Adipocyte (in vitro differentiated cells): ENCODE measurements at places on chromosomes 12 and 14.

- no peak for DNase-seq
These were observed 6.0 kb downstream of the CDKN1B start for GRCh38 chr12:12723149-12723680.

DNA sequence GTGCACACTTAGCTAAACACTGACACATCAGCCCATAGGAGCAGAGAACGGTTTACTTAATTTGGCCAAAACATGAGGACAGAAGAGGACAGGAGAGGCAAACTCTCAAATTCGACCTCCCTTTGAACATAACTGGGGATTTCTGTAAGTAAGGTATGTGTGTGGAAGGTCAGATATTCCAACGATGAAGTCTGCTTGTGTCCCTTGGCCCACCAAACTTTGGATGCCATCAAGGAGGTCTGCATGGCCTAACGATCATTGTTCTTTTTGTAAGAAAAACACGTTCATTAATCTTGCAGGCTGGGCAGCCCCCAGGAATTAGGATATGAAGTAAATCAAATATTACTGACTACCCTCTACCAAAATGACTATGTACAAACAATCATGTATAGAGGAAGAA is 908.5 kb upstream of the ATXN7L3B start:
- DNase-seq = no peak

GRCh38 chr12:34348836-34349672 is 326.8 kb downstream of the ALG10 start:
- no peak for DNase-seq

- DNase-seq = no peak
These were observed 10.1 kb upstream of the CEBPE start for GRCh38 chr14:23128969-23129758.

DNA sequence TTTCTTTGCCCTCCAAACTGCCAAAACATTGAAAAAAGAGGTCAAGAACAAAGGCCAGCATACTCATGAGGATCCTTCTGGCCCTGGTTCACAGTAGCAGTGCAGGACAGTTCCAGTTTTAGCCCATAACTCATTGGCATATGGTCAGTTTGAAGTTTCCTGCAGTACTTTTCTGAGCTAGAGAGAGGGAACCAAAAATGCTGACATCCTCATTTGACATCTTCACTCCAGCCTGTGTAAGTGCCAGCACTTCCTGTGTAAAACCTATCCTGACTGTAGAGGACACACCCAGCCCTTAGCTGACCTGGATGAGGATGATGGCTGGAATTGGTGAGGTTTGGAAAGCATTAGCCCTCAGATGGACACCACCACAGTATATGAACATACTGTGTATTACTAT is 84.1 kb downstream of the FGD4 start:
- DNase-seq = no peak

DNA sequence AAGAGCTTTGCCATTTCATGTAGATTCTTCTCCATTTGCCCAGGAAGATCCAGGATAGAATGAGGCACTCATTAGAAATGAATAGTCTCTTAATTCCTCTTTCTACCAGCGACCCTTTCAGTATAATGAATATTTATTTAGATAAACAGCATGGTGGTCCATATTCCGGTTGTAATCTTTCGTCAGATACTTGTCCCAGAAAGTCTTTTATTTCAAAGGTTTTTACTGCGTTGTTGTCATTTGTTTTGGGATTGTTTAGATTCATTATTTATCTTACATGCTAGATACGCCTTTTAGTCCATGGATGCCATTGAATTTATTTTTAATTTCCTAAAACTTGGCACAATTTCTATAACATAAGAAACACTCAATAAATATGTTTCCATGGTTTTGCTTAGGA is 139.7 kb upstream of the FLRT2 start:
- DNase-seq = no peak

GRCh38 chr12:71269281-71269598 is 111.4 kb upstream of the TSPAN8 start:
- DNase-seq = no peak

DNA sequence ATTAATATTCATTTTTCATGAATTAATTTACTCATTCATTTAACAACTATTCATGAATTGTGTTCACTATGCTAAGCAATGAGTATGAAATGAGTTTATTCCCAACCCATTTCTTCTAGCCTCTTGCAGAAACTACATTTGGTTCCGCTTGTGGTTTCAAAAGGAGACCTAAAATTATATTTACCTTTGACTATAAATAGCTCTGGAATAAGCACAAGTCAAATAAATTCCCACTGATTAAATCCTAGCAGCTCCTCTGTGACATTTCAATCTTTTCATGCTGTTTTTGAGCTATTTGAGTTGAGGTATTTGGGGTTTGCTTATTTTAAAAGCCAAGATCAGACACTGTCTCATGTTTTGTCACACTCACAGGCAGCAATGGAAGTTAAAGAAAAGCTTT is 46.9 kb downstream of the DUSP6 start:
- DNase-seq = no peak

- no peak for DNase-seq
These were observed 7.4 kb upstream of the OR10P1 start for GRCh38 chr12:55629058-55629841.

- peak; percentile 51 for DNase-seq
These were observed 1.5 kb downstream of the WNK1 start for GRCh38 chr12:753611-754472.

DNA sequence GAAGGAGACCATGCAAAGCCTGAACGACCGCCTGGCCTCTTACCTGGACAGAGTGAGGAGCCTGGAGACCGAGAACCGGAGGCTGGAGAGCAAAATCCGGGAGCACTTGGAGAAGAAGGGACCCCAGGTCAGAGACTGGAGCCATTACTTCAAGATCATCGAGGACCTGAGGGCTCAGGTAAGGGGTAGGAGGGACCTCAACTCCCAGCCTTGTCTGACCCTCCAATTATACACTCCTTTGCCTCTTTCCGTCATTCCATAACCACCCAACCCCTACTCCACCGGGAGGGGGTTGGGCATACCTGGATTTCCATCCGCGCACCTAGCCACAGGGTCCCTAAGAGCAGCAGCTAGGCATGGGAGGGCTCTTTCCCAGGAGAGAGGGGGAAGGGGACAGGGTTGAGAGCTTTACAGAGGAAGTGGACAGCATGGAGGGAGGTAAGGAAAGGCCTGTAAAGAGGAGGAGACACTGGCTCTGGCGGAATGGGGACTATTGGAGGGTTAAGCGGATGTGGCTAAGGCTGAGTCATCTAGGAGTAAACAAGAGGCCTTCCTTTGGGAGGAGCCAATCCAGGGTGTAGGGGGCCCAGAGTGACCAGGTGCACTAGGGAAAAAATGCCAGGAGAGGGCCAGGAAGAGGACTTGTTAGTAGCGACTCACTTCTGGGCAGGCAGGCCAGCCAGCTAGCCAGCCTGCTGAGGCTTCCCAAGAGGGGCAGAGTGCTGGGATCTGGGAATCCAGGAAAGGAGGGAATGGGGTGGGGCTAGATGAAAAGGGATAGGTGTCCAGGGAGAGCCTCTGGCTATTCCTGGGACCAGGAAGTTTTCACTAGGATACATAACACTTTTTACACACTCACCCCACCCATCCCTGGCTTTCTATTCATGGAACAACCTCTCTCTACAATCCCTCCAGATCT is 754 bp downstream of the KRT18 start:
- no peak for DNase-seq

DNA sequence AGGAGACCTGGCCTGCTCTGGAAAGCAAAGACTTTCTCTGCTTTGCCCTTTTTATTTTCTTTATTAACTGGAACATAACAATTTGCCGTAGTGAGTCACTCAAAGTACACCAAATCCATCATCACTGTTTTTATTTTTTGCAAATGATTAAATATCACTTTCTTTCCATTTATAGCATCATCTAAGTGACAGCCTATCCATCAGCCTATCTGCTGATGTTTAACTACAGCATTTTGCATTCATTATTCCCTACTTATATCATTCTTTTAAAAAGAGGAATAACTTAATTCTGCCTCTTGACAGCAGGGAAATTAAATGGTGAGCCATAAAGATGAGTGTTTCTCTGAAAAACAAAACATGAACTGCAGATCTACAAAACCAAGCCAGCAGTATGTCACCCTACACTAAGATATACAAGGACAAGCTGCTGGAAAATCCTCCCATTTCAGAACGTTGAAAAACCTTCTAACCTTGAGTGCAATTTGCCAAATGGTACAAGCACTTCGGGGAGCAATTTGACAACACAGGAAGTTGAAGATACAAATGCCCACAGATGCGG is 821.3 kb upstream of the TMEM132C start:
- DNase-seq = no peak

- DNase-seq = peak; percentile 35
These were observed 16.0 kb upstream of the ENDOU start for GRCh38 chr12:47741340-47741703.

DNA sequence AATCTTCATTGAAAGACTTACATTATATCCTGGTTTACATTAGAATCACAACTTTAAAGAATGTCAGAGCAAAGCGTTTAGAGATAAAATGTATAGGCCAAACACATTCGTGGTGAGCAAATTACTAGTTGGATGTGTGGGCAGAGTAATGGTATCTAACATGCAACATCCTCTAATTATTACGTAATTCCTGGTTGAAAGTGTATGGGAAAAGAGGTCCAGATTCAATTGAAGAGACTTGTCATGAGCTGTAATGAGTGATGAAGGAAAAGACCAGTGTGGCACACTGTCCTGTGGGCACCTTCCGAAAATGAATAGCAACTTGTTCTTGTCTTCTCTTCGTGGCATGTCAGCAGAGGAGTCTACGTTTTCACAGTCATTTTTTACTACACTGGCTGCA is 192.8 kb downstream of the LRIG3 start:
- DNase-seq = peak; percentile 35

DNA sequence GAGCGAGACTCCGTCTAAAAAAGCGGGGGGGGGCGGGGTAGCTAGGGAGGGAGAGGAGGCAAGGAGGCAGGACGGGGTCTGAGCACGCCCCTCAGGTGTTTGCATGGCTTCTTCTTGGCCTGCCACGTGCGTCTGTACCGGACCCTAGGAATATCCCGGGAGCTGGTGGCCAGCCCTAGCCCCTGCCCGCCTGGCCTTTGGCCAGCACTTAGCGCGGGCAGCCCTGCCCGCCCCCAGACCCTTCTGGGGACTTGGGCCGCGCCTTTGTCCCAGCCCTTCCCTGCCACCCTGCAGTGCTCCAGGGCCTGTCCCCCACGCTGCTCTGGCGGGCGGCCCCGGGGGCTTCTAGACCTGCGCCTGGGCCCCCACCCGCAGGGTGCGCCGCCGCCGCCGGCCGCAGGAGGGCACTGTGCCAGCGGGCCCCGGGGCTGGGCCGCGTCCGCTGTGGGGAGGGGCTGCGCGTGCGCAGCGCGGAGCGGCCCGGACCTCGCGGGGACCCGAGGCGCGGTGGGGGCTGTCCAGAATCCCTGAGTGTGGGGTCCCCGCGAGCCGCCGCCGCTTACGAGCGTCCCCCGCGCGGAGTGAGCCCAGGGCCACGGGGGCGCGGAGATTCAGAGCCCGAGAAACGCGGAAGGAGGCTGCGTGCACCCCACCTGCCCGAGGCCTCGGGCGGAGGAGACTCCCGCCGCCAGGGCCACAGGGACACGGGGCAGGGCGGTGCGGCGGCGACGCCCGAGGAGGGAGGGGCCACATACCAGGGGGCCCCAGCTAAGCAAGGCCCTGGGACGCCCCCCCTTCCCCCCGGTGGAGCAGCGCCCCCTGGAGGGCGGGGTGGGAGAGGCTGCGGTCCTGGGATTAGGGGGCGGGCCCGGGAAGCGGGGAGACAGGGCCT is 21.0 kb downstream of the SLC25A29 start:
- peak; percentile 82 for DNase-seq

DNA sequence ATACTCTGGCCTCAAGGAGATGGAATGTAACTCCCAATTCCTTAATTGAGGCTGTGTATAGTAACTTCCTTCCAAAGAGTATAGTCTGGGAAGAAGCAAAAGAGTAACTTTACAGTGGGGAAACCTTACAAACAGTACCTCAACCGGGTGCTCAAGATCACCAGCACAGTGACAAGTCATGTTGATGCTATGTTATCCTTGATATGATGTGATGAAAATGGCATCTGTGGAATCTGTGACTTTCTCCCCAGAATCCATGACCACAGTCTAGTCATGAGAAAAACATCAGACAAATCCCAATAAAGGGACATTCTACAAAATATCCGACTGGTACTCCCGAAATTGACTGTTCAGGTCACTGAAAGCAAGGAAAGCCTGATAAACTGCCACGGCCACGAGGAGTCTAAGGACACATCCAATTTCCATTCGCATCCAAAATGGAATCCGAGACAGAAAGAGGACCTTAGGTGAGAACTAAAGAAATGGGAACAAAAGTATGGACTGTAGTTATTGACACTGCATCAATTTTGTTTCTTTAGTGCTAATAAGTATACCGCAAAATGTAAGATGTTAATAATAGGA is 97.3 kb upstream of the FRMD6 start:
- peak; percentile 74 for DNase-seq

- DNase-seq = no peak
These were observed 33.6 kb upstream of the MAP3K9 start for GRCh38 chr14:70842851-70843462.

- peak; percentile 1 for DNase-seq
These were observed 55.6 kb upstream of the JDP2 start for GRCh38 chr14:75372260-75372659.

GRCh38 chr14:29743531-29743930 is 184.1 kb downstream of the PRKD1 start:
- DNase-seq = no peak

DNA sequence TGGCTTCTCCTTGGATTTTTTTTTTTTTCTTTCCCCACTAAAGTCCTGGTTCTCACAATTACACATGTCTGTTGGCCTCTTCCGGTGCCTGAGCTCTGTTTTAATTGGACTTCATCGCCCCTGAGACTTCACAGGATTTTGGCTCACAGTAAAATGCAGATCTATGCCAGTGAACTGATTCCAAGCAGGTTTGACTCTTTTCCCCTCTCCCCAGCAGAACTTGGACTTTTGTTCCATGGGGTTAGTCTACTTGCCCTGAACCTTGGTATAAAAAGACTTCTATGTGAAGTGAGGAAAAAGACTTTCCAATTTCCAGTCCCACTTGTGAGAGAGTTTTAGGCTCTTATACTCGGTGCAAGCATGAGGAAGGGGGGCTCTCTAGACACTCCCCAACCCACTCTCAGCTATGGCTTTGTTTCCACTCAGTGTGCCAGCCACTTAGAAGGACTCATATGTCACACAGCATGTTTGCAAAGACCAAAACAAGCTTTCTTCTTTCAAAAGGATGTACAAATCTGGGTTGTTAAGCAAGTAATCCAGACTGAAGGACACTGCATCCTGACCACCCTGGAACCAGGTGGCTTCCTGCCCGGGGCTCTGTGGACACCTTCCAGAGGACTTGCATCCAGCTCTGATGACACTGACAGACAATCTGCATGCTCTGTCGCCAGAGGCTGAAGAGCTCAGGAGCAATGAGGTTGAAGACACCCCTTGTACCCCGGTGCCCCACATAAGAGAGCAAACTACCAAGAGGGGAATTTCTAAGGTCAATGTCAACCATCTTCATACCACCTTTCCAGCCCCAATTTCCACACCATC is 221.9 kb upstream of the EGLN3 start:
- no peak for DNase-seq

GRCh38 chr14:91035855-91036254 is 24.6 kb downstream of the RPS6KA5 start:
- DNase-seq = no peak

- DNase-seq = no peak
These were observed 929 bp downstream of the CHD8 start for GRCh38 chr14:21454843-21455544.
